ENCODE measurements at places on chromosomes 13 and 19. TPM values are rescaled to one million over a fixed set of nuclear protein-coding genes. Genes with fewer than 3 reads are reported as not detected.

ZSCAN22 gene
- 2.8 TPM for total RNA-seq

ARHGAP33 gene
- total RNA-seq = 8.5 TPM

KLK2 gene
- not detected for total RNA-seq

FSTL3 gene
- 267 TPM for total RNA-seq

GRK1 gene
- total RNA-seq = not detected

TRAPPC5 gene
- total RNA-seq = 94.3 TPM

ZNF235 gene
- 7.4 TPM for total RNA-seq

SLITRK5 gene
- total RNA-seq = 0.02 TPM

KLK3 gene
- not detected for total RNA-seq

ZNF260 gene
- 14.0 TPM for total RNA-seq

FFAR3 gene
- not detected for total RNA-seq

FGF21 gene
- total RNA-seq = not detected

ZFP36 gene
- 30.2 TPM for total RNA-seq

RFPL4AL1 gene
- not detected for total RNA-seq

ZNF700 gene
- 8.1 TPM for total RNA-seq

PRR12 gene
- total RNA-seq = 33.9 TPM

SIAH3 gene
- 0.02 TPM for total RNA-seq

TRAPPC6A gene
- total RNA-seq = 15.9 TPM

ADAMTSL5 gene
- 20.3 TPM for total RNA-seq

CYP4F2 gene
- not detected for total RNA-seq

CACNG6 gene
- total RNA-seq = not detected

SAMD1 gene
- total RNA-seq = 48.8 TPM

PIH1D1 gene
- 54.6 TPM for total RNA-seq

GPR183 gene
- total RNA-seq = 0.63 TPM

C1QTNF9 gene
- not detected for total RNA-seq

TJP3 gene
- total RNA-seq = not detected

DCT gene
- not detected for total RNA-seq

C19orf33 gene
- 2.0 TPM for total RNA-seq

DCLK1 gene
- 25.8 TPM for total RNA-seq

PCP2 gene
- total RNA-seq = not detected

ZFP82 gene
- total RNA-seq = 8.2 TPM

ICAM5 gene
- total RNA-seq = 9.3 TPM

C5AR2 gene
- 0.34 TPM for total RNA-seq

ZNF584 gene
- total RNA-seq = 10.7 TPM

INSL3 gene
- not detected for total RNA-seq

GPR4 gene
- total RNA-seq = not detected

ZNF540 gene
- 1.4 TPM for total RNA-seq

NUFIP1 gene
- total RNA-seq = 6.4 TPM

MAP3K10 gene
- 20.0 TPM for total RNA-seq

INTS6 gene
- 27.4 TPM for total RNA-seq

SYNE4 gene
- 0.49 TPM for total RNA-seq

STOML3 gene
- not detected for total RNA-seq

WDR62 gene
- total RNA-seq = 6.0 TPM

TNFAIP8L1 gene
- total RNA-seq = 3.9 TPM

VSTM1 gene
- total RNA-seq = not detected

ZNF665 gene
- total RNA-seq = 3.3 TPM

ZNF154 gene
- total RNA-seq = 15.7 TPM

ETV2 gene
- total RNA-seq = 1.6 TPM

IL4I1 gene
- not detected for total RNA-seq

RCBTB2 gene
- 8.6 TPM for total RNA-seq

FGF14 gene
- total RNA-seq = 0.05 TPM

SIGLEC8 gene
- total RNA-seq = not detected

KDM4B gene
- total RNA-seq = 53.2 TPM

ADGRE3 gene
- not detected for total RNA-seq

GAMT gene
- 34.3 TPM for total RNA-seq

METTL21C gene
- not detected for total RNA-seq

NDUFA7 gene
- 34.1 TPM for total RNA-seq

TUBA3C gene
- not detected for total RNA-seq

ZFR2 gene
- not detected for total RNA-seq

CRX gene
- not detected for total RNA-seq

Data from chondrocyte (in vitro differentiated cells).